Ovary (tissue), 10 donors: ENCODE measurements at places on chromosomes 5 and 9.
A peak's percentile ranks its signal among the peaks of the same experiment; 100 is the strongest.

DNA sequence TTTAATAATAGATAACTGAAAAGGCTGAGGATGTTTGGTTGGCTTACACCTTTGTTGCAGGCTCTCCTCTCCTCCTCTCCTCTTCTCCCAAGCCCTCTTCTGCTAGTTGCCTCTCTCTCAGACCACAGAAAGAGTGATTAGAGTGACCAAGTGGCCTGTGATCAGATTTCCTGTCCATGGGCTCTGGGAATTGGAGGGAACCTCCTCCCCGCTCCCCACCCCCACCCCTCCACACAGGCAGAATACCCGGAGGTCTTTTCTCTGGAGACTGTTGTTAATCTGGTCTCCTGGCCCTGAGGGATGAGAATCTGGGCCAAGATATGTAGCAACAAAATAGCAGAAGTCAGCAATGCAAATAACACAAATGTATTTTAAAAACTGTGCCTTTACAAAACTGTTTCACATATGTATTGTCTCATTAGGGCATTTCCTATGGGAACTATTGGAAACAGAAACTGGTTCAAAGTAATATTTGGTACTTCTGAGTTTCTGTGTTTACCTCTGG lies 361.3 kb downstream of the NR2F1-AS1 start:
- no peak for DNase-seq

- DNase-seq: no peak
Observed at GRCh38 chr5:152813526-152813925, 408.4 kb upstream of the NMUR2 start.

GRCh38 chr9:34375901-34376595 lies 650 bp downstream of the MYORG start:
- peak; percentile 36 for DNase-seq

DNA sequence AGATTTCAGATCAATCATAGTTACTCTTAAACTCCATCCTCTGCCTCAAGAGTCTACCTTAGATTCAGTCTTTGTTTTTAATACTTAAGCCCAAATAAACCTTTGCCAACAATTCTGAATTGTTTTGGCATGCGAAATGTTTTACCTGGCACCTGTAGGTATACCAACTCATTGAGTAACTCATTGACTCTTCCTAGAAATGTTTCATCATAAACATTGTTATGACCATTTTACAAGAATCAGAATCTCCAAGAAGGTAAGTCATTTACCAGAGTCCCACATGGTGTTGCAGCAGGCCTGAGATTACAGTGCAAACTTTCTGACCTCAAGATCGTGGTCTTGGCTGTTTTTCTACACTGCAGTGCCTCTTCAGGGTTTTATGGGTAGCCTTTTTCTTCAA lies 750.4 kb downstream of the BRINP1 start:
- DNase-seq: no peak

DNA sequence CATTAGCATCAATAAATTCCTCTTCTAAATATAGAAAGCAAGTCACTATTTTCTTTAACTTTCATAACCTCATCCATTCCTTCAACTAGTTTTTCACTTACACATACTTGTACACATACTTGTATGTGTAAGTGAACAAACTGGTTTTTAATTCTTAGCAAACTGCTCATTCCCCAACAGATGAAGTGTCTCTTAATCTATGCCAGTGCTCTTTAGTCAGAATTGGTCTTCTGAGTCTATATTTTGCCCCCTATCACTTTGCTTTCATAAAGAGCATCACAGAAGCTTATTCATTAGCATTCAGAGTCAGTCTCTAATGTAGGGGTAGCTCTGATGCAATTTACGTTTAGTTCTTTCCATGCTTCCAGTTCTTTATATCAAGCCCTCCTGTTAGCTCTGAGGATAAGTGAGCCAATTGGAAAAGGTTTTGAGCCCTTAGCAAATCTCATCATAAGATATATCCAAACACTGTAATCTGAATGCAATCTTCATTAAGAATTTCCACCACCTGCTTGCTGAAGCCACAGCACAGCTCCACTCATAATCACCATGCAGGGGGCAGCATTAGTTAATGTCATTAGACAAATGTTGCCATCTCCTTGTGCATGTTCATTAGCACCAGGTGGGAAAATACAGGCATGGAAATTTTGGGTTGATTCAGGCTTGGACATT lies 178.5 kb upstream of the SLC24A2 start:
- DNase-seq: no peak

GRCh38 chr5:55347786-55348185 lies 40.0 kb downstream of the MTREX start:
- DNase-seq: no peak

GRCh38 chr9:121604242-121604641 lies 47.2 kb upstream of the DAB2IP start:
- no peak for DNase-seq

DNA sequence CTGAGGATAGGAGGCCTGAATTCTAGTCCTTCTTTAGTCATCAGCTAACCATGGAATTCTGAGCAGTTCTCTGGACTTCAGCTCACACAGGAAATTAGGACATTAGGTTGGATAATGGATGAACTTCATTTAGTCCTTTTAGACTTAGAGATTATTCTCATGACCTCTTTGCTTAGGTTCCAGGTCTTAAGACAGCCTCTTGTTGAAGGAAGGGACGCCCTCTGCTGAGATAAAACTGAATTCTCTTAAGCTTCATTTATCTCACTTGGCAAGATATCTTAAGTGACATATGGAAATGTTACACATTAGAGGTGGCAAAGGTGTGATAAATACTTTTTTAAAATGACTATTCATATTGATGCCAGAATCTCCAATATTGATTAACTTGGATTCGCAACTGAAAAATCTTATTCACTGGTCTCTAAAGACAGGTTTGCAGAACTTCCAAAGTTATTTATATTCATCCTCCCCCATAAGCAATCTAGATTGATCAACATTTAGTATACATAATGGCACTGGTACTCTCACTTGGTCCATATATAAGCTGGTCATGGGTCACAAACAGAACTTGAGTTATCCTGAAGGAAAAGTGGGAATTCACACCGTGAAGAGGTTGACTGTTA lies 16.9 kb upstream of the ZNF366 start:
- no peak for DNase-seq

GRCh38 chr5:140988100-140988499 lies 21.8 kb downstream of the PCDHAC2 start:
- DNase-seq: no peak

- no peak for DNase-seq
Observed at GRCh38 chr5:149110406-149110805, 30.9 kb upstream of the ABLIM3 start.

DNA sequence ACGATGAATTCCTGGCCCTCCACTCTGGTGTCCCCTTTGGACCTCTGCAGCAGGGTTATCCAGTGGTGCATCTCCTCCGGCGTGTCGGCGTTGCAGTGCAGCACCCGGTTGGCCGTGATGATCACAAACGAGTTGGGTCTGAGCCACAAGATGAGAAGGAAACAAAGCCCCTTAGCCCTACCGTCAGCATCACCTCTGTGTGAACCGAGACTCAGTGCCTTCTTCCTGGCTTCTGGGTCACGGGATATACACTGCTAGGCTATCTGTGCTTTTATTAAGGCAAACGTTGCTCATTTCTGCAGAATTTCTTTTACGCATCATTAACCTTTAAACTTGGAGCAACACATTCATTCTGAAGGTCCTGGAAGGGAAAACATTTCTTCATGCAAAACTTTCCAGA lies 65.1 kb upstream of the RETREG1 start:
- no peak for DNase-seq

- DNase-seq: no peak
Observed at GRCh38 chr9:91992461-91993041, 42.5 kb upstream of the ROR2 start.

DNA sequence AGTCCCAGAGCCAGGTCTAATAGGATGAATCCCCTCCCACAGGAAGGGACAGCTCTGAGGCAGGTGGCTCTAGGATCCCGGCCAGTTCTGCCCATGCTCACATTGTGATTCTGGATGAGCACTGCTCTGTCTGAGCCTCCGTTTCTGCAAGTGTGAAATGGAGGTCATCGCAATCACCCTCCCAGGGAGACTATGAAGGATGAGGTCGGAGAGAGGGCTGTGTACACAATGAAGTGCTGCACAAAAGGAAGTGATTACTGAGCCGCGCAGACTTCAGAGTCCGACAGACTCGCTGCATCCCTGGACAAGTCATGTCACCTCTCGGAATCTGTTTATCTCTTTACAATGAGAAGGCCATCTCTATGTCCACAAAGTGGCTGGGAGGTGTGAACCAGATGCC lies 21.7 kb downstream of the LHX6 start:
- no peak for DNase-seq

- no peak for DNase-seq
Observed at GRCh38 chr5:163269624-163270023, 167.8 kb upstream of the CCNG1 start.
